ENCODE measurements at places on chromosomes 16 and 17. TPM values are rescaled to one million over a fixed set of nuclear protein-coding genes. Genes with fewer than 3 reads are reported as not detected.
A peak's percentile ranks its signal among the peaks of the same experiment; 100 is the strongest.

DNA sequence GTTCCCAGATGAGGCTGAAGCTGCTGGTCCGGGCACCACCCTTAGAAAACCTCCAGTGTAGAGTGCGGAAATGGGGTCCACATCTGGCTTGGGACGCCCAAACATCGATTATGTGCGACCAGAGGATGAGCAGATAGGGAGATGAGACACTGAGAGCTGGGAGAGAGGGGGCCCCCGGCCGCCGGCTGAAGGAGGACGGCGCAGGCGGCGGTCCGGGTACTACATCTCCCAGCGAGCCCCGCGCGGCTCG is 182 bp upstream of the SPECC1 start:
- peaks cover 9% of the 10 kb centered on the region for H3K4me1 ChIP-seq
- no peaks in the 10 kb centered on the region for H3K36me3 ChIP-seq
- H3K27me3 ChIP-seq, result peaks cover 22% of the 10 kb centered on the region
- no peak for DNase-seq

- no peak overlapping the region for H3K27ac ChIP-seq
- peaks cover 14% of the 10 kb centered on the region for H3K4me1 ChIP-seq
- H3K27me3 ChIP-seq, result peaks cover 3% of the 10 kb centered on the region
- peaks cover 10% of the 10 kb centered on the region for H3K36me3 ChIP-seq
- no peak for DNase-seq
Measured at GRCh38 chr17:21548236-21548635, 144.1 kb upstream of the KCNJ18 start.

GRCh38 chr16:66247516-66248481 is 118.7 kb upstream of the CDH5 start:
- H3K27ac ChIP-seq, result no peak overlapping the region
- no peak overlapping the region for H3K4me3 ChIP-seq
- H3K27me3 ChIP-seq, result peaks cover 7% of the 10 kb centered on the region
- no peaks in the 10 kb centered on the region for H3K36me3 ChIP-seq

- H3K4me1 ChIP-seq, result no peaks in the 10 kb centered on the region
- H3K27ac ChIP-seq, result no peak overlapping the region
- H3K36me3 ChIP-seq, result no peaks in the 10 kb centered on the region
Measured at GRCh38 chr16:2827374-2827791, 2.7 kb upstream of the ZG16B start.

GRCh38 chr17:56148333-56148732 is 4.9 kb upstream of the ANKFN1 start:
- H3K4me1 ChIP-seq, result no peaks in the 10 kb centered on the region
- no peaks in the 10 kb centered on the region for H3K27me3 ChIP-seq
- no peaks in the 10 kb centered on the region for H3K36me3 ChIP-seq
- no peak overlapping the region for H3K4me3 ChIP-seq

DNA sequence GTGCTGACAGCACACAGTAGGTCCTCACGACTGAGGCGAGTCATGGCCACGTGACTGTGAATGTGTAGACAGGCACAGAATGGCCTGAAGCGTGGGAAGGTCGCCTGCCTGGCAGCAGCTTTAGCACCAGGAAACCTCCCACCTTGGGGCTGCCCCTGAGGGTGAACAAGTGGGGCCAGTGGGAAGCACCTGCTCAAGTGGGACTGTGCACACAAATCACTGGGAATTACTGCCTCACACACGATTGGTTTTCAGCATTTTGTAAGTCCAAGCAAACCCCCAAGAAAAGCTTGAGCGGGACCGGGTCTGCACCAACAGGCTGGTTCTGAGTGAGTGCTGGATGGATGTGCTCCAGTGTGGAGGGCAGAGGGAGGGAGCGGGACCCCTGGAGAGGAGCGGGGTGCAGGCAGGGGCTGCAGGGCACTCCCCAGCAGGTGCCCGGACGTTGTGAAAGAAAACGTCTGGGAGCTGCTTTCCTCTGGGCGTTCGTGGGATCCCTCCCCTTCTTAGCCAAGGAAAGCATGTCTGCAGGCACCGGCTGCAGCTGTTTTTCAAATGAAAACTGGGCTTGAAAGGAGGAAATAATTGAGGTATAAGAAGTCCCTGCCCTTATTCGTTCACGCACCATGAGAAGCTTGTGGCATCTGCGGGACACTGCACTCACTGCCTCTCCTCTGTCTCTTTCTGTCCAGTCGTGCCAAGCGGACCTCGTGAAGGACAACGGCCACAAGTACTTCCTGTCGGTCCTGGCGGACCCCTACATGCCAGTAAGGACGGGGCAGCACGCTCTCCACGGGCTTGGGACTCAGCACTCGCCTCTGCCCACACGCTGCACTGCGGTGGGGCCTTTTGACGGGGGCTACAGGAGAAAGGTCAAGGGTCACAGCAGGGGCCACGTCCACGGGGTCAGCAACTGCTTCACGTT is 111.7 kb upstream of the CHMP6 start:
- no peak overlapping the region for H3K27ac ChIP-seq
- H3K27me3 ChIP-seq, result peaks cover 6% of the 10 kb centered on the region
- peaks cover 26% of the 10 kb centered on the region for H3K36me3 ChIP-seq

DNA sequence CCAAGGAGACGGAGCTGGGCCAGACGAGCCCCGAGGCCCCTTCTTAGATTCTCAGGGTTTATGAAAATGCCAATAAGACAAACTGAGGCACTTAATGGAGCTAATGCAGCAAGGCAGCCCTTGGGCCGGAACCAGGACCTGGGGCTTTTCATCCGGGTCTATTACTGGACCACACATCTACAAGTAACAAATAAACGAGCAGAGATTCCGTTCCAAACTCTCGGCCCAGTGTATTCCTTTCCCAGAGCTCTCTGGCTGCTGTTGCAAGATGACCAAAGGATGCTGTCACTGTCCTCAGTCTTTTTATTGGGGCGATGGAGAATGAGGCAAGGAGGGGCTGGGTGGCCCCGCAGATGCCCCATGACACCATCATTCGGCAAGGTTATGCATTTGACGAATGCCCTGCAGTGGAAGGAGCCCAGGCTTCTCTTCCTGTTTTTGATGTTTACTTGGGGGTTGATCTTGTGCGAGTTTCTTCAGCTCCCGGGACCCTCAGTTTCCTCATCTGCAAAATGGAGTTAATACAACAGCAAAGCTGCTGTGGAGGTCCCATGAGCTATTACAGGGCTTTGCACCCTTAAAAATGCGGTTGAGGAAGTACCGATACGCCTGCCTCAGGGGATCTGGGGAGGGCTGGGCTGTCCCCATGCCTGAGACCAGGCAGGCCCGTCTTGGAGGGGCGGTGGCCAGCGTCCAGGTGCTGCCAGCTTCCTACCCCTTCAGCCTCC is 1.1 kb upstream of the NTN1 start:
- H3K4me3 ChIP-seq, result peak overlapping the region; percentile 41
- H3K36me3 ChIP-seq, result no peaks in the 10 kb centered on the region
- no peak for DNase-seq
- H3K27me3 ChIP-seq, result peaks cover 21% of the 10 kb centered on the region
- peaks cover 21% of the 10 kb centered on the region for H3K4me1 ChIP-seq
- no peak overlapping the region for H3K27ac ChIP-seq

DNA sequence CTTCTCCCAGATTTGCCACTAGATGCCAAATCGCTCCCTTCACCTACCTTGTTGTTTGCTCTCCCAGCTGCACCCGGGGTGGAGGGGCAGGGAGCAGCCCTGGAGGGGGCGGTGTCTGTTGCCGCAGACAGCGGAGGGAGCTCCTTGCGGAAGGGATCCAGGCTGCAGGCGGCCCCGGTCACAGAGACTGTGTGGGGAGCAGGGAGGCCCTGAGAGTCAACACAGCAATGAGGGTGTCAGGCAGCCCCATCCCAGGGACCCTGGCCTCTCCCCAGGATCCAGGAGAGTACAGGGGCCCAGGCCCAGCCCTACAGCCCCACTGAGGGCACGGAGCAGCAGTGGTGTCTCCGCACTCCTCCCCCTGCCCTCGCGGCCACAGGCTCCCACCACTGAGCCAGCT is 50.5 kb upstream of the CHMP6 start:
- no peak for DNase-seq
- peaks cover 12% of the 10 kb centered on the region for H3K36me3 ChIP-seq
- H3K27ac ChIP-seq, result no peak overlapping the region
- peaks cover 42% of the 10 kb centered on the region for H3K4me1 ChIP-seq

- H3K27ac ChIP-seq, result no peak overlapping the region
- H3K36me3 ChIP-seq, result no peaks in the 10 kb centered on the region
- no peak overlapping the region for H3K4me3 ChIP-seq
Measured at GRCh38 chr17:8029121-8029520, 9.7 kb upstream of the ALOX15B start.

- H3K36me3 ChIP-seq, result no peaks in the 10 kb centered on the region
- DNase-seq, result no peak
Measured at GRCh38 chr17:11539637-11540036, 58.6 kb upstream of the DNAH9 start.

GRCh38 chr16:87350681-87351319 is 32.8 kb downstream of the FBXO31 start:
- H3K4me1 ChIP-seq, result peaks cover 2% of the 10 kb centered on the region
- H3K27ac ChIP-seq, result no peak overlapping the region
- H3K4me3 ChIP-seq, result no peak overlapping the region
- no peaks in the 10 kb centered on the region for H3K27me3 ChIP-seq

GRCh38 chr16:27195941-27196595 is 7.3 kb upstream of the KDM8 start:
- H3K4me1 ChIP-seq, result peaks cover 34% of the 10 kb centered on the region
- H3K36me3 ChIP-seq, result no peaks in the 10 kb centered on the region
- no peak overlapping the region for H3K27ac ChIP-seq
- DNase-seq, result no peak
- H3K4me3 ChIP-seq, result no peak overlapping the region

GRCh38 chr17:58353389-58353825 is 1.4 kb upstream of the SUPT4H1 start:
- H3K4me1 ChIP-seq, result peaks cover 38% of the 10 kb centered on the region
- no peak for DNase-seq
- peaks cover 14% of the 10 kb centered on the region for H3K27me3 ChIP-seq
- H3K36me3 ChIP-seq, result peaks cover 26% of the 10 kb centered on the region
- peak overlapping the region; percentile 99 for H3K27ac ChIP-seq

- no peaks in the 10 kb centered on the region for H3K27me3 ChIP-seq
- peaks cover 7% of the 10 kb centered on the region for H3K36me3 ChIP-seq
- DNase-seq, result no peak
- no peak overlapping the region for H3K27ac ChIP-seq
- no peak overlapping the region for H3K4me3 ChIP-seq
- no peaks in the 10 kb centered on the region for H3K4me1 ChIP-seq
Measured at GRCh38 chr16:23107936-23108335, 41.3 kb downstream of the USP31 start.

GRCh38 chr17:78442648-78443218 is 64.3 kb downstream of the PGS1 start:
- DNase-seq, result peak; percentile 28
- no peaks in the 10 kb centered on the region for H3K4me1 ChIP-seq
- H3K27me3 ChIP-seq, result peaks cover 14% of the 10 kb centered on the region
- H3K36me3 ChIP-seq, result no peaks in the 10 kb centered on the region
- no peak overlapping the region for H3K27ac ChIP-seq

GRCh38 chr16:55710466-55710865 is 54.7 kb downstream of the SLC6A2 start:
- H3K36me3 ChIP-seq, result no peaks in the 10 kb centered on the region
- H3K4me3 ChIP-seq, result no peak overlapping the region
- no peak for DNase-seq
- H3K27me3 ChIP-seq, result peaks cover 5% of the 10 kb centered on the region
- H3K4me1 ChIP-seq, result no peaks in the 10 kb centered on the region

DNA sequence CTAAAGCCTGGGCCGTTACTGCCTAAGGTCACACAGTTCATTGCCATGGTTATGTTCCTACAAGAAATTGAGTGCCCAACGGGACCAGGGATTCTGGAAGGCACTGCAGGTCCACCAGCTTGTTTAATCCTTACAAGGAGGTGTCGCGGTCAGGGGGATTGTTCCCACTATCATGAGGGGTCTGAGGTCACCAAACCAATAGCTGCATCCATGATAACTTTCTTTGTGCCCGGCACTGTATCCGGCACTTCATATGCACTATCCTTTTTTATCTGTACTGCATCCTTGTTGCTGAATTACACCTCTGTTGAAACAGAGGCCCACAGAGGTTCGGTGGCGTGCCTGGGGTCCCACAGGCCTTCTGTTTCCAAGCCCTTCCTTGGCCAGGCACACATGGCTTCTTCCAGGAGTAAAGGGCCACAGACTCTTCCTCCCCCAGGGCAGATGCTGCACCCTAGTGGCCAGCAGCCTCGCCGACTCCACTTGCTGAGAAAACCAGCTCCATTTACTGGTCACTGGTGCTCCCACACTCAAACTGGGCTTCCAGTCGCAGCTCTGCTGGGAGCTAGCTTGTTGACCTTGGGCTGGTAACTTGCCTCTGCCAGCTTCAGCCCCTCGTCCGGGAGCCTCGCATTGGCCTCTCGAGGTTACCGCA is 82.0 kb upstream of the PLCG2 start:
- no peaks in the 10 kb centered on the region for H3K4me1 ChIP-seq
- peak; percentile 38 for DNase-seq
- H3K36me3 ChIP-seq, result peaks cover 16% of the 10 kb centered on the region
- H3K4me3 ChIP-seq, result no peak overlapping the region
- H3K27ac ChIP-seq, result peak overlapping the region; percentile 9
- peaks cover 15% of the 10 kb centered on the region for H3K27me3 ChIP-seq

DNA sequence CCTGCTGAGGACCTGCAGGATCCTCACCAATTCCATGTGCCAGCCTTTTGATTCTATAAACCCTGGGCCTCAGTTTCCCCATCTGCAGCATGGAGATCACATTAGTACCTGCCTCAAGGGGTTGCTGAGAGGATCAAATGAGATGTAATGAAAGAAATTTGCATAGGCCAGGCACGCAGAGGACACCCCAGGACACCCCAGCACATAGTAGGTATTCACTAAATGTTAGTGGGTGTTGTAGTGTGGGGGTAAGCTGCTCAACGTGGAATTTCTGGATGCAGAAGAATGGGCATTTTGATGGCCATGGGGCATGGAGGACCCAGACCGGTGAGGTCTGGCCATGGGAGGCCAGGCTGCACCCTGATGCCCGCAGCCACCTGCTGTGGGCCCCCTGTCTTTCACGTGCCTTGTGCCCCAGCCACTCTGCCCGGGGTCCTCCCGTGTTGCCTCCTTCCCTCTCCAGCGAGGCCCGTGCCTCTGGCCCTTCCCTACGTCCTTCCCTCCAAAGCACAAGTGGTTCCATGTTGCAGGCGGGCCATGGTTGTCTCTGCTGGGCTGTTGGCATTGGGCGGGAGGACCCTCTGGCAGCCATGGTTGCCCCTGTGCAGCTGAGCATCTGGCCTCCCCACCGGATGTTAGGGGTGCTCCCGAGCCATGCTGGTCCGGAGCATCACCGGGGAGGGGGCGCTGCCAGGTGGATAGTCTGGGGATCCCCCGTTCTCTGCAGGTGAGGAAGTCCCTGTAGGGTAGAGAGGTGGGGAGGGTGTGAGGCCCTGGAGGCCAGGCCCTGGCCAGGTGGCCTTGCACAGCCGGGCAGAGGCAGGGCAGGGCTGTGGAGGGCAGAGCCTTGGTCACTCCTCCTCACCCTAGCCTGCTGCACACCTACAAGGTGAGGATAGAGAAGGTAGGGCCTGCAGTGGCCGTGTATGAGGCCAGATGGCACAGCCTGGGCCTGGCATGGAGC is 8.6 kb downstream of the MAP2K3 start:
- H3K4me1 ChIP-seq, result peaks cover 75% of the 10 kb centered on the region
- peaks cover 3% of the 10 kb centered on the region for H3K36me3 ChIP-seq
- H3K27ac ChIP-seq, result peak overlapping the region; percentile 62
- H3K4me3 ChIP-seq, result no peak overlapping the region
- no peak for DNase-seq

NLRC5 gene
- polyA plus RNA-seq, result 32.8 TPM

CIBAR2 gene
- polyA plus RNA-seq, result not detected

EZH1 gene
- 19.5 TPM for polyA plus RNA-seq

COPZ2 gene
- 41.3 TPM for polyA plus RNA-seq

CENPX gene
- polyA plus RNA-seq, result 70.0 TPM

E2F4 gene
- 85.3 TPM for polyA plus RNA-seq

SHISA9 gene
- polyA plus RNA-seq, result not detected

LGALS9B gene
- 22.3 TPM for polyA plus RNA-seq

MILR1 gene
- not detected for polyA plus RNA-seq

NPIPA7 gene
- 1.0 TPM for polyA plus RNA-seq

COQ7 gene
- 14.8 TPM for polyA plus RNA-seq

SNX20 gene
- 28.7 TPM for polyA plus RNA-seq

FBF1 gene
- 7.6 TPM for polyA plus RNA-seq

DNAH17 gene
- not detected for polyA plus RNA-seq

NPIPA3 gene
- not detected for polyA plus RNA-seq

ITGAX gene
- polyA plus RNA-seq, result 41.6 TPM

Measured in immature natural killer cell (primary cell).